ENCODE measurements at places on chromosomes 1 and 21.

- no peak for DNase-seq
Observed at GRCh38 chr21:44441581-44442265, 13.6 kb upstream of the LRRC3 start.

DNA sequence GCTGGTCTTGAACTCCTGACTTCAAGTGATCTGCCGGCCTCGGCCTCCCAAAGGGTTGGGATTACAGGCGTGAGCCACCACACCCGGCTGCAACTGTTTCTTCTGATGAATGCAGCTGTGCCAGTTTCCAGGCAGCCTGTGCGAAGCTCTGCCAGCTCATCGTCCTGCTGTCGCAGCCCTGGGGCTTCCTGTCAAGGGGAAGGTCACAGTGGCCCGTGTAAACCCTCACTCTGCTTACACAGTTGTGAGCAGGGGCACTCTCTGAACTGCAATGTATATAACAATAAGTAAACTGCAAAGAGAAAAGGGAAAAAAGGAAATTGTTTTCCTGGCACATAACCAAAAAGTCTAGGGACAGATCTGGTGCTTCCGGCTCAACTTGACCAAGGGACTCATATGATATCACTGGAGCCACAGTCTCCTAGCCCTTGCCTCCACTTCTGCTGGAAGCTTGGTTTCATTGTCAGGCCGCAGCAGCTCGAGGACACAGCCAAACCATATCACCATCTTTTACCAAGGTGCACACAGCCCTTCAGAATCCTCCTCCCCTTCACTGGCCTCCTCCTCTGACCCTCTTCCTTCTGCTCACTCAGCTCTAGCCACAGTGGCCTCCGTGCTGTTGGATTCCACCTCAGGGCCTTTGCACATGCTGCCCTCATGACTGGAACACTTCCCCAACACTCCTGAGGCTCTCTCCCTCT, 22.8 kb upstream of the LBR start:
- no peak for DNase-seq

- no peak for DNase-seq
Observed at GRCh38 chr1:48807554-48808260, 31.0 kb upstream of the BEND5 start.

DNA sequence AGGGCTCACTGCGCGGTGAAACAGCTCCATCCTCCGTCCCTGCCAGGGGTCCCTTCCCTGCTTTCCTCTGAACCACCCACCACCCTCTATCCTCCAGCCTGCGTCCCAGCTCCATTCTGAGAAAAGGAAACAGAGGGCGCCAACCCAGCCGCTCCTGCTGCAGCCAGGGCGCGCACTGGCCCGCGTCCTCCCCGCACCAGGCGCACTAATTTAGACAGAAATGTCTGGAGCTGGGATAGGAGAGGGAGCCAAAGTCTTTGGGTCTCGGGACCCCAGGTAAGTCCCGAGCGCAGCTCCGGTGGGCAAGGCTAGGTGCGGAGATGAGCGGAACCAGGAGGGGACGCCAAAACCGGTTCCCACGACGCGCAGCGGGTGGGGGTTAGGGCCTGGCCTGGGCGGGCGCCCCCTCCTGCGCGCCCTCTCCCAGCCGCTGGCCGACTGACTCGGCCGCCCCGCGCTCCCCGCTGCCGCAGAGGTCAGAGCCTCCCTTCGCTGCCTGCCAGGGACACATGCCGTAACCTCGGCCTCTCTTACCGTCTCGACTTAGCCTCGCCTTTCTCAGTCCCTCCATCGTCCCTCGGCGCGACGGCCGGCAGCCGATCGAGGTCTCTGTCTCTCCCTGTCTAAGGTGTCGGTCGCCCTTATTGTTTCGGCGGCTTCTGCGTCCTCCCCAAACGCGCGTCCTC, 2.0 kb downstream of the CAMK2N1 start:
- DNase-seq = peak; percentile 16

- DNase-seq = no peak
Observed at GRCh38 chr1:172939475-172939874, 111.3 kb downstream of the TNFSF18 start.

- DNase-seq = no peak
Observed at GRCh38 chr1:204207136-204207616, 6.6 kb downstream of the GOLT1A start.

GRCh38 chr21:42093991-42094421, 22.9 kb downstream of the UMODL1 start:
- peak; percentile 86 for DNase-seq

DNA sequence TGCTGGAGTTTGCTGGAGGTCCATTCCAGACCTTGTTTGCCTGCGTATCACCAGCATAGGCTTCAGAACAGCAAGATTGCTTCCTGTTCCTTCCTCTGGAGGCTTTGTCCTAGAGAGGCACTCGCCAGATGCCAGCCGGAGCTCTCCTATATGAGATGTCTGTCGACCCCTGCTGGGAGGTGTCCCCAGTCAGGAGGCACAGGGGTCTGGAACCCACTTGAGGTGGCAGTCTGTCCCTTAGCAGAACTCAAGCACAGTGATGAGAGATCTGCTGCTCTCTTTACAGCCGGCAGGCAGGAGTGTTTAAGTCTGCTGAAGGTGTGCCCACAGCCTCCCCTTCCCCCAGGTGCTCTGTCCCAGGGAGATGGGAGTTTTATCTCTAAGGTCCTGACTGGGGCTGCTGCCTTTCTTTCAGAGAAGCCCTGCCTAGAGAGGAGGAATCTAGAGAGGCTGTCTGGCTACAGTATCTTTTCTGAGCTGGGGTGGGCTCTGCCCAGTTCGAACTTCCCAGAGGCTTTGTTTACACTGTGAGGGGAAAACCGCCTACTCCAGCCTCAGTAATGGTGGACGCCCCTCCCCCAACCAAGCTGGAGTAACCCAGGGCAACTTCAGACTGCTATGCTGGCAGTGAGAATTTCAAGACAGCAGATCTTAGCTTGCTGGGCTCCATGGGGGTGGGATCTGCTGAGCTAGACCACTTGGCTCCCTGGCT, 205.0 kb downstream of the GPR52 start:
- DNase-seq = no peak

DNA sequence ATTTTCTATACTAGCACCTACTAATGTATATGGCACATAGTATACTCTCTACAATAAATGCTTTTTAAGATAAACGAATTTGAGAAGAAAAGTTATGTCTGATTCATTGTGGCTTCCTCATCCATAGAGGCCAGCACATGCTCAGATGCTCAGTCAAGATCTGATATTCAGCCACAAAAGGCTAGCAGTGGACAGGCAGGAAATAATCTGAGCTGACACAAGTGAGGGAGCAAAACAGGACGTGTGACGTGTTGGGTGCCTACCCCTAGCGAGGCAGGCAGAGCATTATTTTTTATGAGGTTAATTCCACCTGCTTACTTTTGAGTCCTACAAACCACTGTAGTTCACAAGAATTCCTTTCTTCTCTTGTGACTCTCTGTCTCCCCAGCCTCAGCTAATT, 550.9 kb downstream of the SMYD3 start:
- peak; percentile 18 for DNase-seq

DNA sequence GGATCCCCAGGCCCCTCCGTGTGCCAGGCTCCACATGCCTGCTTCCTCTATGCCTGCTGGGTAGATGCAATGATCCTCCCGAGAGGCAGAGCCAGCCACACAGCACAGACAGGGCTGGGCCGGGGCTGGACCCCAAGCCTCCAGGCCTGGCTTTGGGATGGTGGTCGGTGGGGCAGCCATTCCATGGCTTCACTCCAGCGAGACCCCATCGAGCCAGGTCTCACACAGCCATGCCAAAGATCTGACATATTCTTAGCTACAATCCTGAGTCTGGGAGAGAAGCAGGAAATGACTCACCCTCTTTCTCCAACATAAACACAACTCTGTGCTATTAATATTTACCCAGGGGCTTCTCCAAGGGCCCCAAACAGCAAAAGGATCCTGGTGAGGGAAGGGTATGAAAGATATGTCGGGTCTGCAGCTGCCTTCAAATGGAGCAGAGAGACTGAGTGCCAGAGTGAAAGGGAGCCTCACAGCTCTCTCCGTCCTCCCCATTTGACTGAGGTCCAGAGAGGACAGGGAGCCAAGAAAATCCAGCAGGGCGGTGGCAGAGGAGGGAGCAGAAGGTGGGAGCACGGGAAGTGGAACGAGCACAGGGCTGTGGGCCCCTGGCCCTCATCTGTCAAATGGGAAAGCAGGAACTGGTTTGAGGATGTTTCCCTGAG, 639.5 kb downstream of the MATN1 start:
- DNase-seq = peak; percentile 81

- no peak for DNase-seq
Observed at GRCh38 chr1:70299472-70299871, 55.0 kb downstream of the ANKRD13C start.

- DNase-seq = no peak
Observed at GRCh38 chr1:244340396-244340795, 111.3 kb downstream of the ADSS2 start.

- DNase-seq = no peak
Observed at GRCh38 chr21:28523367-28523766, 469.3 kb downstream of the LTN1 start.

DNA sequence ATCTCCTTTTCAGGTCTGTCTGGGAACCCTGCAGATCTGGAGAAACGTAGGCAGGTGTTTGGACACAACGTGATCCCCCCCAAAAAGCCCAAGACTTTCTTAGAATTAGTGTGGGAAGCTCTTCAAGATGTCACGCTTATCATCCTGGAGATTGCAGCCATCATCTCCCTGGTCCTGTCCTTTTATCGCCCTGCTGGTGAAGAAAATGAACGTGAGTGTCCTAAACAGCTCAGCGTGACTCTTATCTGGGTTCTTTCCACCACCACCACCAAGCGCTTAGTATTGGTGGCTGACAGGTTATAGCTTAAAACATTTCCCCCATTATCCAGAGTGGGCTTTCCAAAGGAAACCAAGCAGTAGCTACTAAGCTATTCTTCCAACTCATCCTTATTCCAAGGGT, 66.8 kb upstream of the LAX1 start:
- no peak for DNase-seq

DNA sequence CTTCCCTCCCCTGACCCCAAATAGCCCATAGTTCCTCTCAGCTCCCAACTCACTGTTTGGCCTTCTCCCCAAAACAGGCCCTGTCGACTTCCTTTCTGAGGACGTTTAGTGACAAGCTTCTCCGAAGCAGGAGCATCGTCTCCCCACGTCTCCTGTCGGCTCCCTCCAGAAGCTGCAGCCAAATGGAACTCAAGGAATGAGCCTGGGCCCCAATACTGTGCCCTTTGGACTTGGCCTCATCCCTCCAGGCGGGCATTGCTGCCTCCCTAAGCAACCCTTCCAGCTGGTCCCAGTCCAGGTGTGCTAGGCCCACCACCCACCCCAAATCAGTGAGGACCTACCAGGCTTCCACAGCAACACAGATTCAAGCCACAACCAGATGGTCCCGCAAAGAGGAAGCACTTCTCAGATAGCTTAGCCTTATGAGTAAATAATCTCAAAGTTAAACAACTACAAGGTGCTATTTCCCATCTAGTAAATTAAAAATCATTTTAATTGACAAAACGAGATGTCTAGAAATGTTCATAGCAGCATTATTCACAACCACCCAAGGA, 33.0 kb downstream of the ACOT7 start:
- no peak for DNase-seq

- DNase-seq = no peak
Observed at GRCh38 chr1:156931211-156931952, 10.9 kb downstream of the LRRC71 start.

GRCh38 chr1:25562101-25562927, 18.9 kb downstream of the LDLRAP1 start:
- no peak for DNase-seq

DNA sequence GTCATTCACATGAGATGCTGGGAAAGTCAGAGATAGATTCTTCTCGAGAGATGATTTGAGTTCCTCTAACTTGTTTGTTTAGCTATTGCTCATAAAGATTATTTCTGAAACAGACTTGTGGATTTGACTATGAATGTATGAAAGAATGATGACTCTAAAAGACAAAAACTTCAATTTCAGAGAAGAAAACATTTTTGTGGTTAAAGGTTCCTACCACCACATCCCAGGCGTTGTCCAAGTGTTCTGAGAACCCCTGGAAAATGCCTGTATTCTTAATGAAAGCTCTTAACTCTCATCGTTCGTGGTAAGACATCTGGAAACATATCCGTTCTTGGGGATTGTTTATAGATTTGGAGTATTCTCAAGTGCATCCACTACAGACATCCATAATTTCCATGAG, 228.7 kb downstream of the BARHL2 start:
- peak; percentile 16 for DNase-seq

- no peak for DNase-seq
Observed at GRCh38 chr1:7770669-7770996, 463 bp upstream of the VAMP3 start.

GRCh38 chr1:212920246-212920645, 30.1 kb upstream of the VASH2 start:
- DNase-seq = no peak

DNA sequence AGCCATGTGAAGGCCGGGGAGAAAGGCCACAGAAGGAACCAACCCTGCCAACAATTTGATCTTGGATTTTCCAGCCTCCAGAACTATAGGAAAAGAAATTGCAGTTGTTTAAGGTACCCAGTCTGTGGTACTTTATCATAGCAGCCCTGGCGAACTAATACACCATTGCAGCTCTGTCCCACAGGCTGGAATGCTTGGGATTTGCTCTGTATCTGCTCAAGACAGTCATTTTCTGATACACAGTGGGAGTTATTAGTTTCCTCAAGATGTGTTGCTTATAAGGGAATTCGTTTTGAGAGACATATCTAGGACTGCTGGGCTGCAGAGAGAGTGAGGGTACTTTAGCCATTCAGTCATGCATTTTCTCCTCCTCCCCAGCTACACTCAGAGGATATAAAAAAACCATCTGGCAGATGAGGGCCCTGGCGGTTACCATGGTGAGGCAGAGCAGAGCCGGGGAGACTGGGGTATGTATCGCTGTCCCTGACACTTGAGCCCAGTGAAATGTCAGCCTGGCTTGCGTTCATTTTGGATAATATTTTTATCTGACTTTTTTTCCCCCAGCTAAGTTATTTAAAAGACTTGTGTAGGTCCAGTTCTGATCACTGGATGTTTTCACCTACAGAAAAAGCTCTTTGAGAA, 104.6 kb downstream of the DIRAS3 start:
- peak; percentile 54 for DNase-seq

DNA sequence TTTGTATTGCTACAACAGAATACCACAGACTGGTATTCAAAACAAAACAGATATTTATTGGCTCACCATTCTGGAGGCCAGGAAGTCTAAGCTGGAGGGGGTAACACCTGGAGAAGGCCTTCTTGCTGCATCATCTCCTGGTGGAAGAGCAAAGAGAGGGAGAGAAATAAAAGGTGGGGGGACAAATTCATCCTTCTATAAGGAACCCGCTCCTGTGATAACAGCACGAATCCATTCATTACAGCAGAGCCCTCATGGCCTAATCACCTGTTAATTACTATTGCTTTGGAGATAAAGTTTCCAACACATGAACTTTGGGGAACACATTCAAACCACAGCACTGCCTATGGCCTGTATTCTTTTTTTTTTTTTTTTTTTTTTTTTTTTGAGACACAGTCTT, 5.4 kb downstream of the S100A2 start:
- DNase-seq = no peak

- no peak for DNase-seq
Observed at GRCh38 chr1:28566931-28567330, 14.0 kb downstream of the TRNAU1AP start.

DNA sequence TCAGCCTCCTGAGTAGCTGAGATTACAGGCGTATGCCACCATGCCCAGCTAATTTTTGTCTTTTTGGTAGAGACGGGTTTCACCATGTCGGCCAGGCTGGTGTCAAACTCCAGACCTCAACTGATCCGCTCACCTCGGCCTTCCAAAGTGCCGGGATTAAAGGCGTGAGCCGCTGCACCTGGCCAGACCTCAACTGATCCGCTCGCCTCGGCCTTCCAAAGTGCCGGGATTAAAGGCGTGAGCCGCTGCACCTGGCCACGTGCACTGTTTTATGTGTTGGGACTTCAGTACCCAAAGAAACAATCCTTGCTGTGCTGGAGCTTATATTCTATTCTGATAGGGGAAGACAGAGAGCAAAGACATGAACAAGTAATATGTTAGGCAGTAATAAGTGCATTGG, 10.1 kb downstream of the TRAF5 start:
- DNase-seq = no peak

All from fibroblast of skin of abdomen (primary cell).